ENCODE measurements at places on chromosomes 11 and 22.

GRCh38 chr11:127059750-127060149 lies 59.2 kb upstream of the KIRREL3 start:
- no peak for DNase-seq

DNA sequence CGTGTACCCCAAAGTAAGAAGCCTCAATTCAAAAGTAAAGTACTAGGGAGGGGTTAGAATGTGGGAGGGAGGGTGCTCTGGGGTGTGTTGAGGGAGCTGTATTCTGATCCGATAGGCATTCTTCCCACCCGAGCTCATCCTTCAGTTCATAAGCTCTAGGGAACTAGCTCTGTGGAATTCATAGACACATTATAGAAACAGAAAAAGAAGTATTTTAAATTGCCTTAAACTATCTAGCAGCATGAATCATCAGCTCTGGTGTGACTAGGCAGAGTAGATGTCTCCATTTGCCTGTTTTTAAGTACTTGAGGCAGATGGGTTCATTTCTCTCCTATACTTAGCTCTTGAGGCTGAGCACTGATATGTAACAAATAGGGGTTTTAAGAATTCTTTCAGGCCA lies 7.3 kb upstream of the SGSM3 start:
- DNase-seq: no peak

DNA sequence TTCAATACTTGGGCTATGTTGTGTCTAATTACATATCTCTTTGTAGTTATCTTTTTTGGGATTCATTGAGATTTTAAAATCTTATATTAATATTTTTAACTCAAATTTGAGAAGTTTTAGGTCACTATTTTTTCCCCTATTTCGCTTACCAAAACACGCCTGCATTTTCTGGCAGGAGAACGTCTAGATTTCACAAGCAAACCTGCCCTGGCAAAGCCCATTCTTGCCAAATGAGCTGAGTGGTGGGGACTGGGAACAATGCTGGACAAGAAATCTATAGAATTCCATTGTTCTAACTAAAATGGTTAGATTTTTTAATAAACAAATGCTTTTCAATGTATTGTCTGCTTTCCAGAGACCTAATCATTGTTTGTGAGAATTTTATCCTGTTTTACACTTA lies 1283.7 kb upstream of the RAG2 start:
- no peak for DNase-seq

DNA sequence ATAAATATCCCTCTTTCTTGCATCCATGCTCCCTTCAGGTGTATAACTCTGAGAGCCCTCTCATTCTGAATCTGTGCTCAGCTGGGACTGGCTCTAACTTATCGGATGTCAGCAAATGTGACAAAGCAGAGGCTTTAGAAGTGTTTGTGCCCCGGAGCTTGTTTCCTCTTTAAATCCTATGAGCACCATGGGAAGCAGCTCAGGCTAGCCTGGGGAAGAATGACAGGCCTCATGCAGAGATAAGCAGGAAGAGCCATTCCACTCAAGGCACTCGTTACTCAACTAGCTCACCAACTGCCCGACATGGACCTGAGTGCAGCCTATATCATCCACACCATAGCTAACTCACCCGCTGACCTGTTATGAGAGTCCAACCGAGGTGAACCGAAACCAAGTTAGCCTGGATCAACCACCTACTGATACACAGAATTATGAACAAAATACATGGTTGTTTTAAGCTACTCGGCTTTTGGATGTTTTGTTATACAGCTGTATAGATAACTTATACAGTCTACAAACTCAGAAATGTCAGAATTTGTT lies 990.7 kb downstream of the NTM start:
- DNase-seq: no peak

GRCh38 chr11:59198726-59199125 lies 14.0 kb downstream of the MPEG1 start:
- DNase-seq: no peak

GRCh38 chr11:110497231-110497978 lies 67.7 kb downstream of the FDX1 start:
- DNase-seq: no peak

DNA sequence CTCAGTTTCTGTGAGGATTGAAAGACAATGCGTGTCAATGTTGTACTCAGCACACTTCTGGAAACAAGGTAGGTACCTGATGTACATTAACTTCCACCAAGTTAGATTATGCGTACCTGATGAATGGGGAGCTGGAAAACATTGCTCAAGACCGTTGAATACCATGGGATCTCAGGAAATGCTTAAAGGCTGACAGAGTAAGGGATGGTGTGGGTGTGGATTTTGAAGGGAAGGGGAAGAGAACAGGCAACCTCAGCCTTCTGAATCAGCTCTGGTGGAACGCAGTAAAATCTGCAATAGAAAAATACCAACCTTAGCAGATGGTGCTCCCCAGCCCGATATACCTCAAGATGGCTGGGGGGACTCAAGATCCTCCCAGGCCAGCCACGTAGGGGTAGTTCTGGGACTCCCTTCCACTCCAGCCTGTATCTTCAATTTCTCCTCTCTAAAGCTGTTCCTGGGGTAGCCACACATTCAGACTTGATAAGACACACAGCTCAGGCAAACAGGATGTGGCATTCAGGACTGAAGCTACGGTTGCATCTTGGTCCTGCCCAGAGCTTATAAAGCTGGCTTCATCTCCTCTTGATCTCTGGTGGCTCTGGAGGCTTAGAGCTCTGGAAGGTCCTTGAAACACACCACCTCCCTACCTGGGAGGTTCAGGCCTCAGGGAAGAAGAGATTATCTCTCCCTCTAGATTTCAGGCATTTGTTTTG lies 111.8 kb downstream of the CTNND1 start:
- no peak for DNase-seq

DNA sequence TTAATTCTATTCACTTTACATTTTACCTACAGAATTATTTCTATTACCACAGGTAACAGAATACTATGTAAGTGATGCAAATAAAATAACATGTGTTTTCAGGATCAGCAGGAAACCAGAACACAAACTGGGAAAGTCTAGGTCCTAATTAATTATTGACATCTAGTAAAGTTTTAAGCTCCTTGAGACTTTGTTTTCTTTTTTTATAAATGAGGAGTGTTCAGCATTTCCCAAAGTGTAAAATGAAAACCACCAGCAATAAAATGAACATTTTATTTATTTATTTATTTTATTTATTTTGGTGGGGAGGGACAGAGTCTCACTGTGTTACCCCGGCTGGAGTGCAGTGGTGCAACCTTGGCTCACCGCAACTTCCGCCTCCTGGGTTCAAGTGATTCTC lies 123.6 kb downstream of the ARHGAP42 start:
- DNase-seq: no peak

- DNase-seq: no peak
Measured at GRCh38 chr11:74504100-74504691, 10.7 kb upstream of the LIPT2 start.

- DNase-seq: no peak
Measured at GRCh38 chr11:102188488-102188887, 78.2 kb downstream of the YAP1 start.

DNA sequence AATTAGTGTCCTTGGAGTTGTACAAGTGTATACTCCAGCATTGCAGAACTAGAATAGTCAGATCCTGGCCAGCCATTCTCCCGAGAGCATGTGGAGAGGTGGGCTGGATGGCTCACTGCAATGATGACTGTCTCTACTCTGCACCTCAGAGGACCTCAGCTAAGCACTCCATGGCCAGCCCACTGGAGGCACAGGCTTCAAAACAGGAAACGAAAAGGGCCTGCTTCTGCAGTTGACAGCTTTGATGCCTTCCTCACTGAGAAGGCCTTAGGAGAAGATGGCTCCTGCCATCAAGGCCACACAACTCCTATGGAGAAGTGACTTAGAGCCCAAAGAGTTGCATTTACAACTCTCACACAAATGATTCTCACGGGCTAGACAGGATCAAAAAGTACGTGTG lies 9.1 kb downstream of the POLD4 start:
- no peak for DNase-seq

GRCh38 chr11:61956191-61957020 lies 6.3 kb downstream of the BEST1 start:
- no peak for DNase-seq

- no peak for DNase-seq
Measured at GRCh38 chr11:12343526-12343925, 33.8 kb upstream of the PARVA start.

GRCh38 chr11:36222831-36223635 lies 66.2 kb downstream of the COMMD9 start:
- DNase-seq: no peak

GRCh38 chr11:121249039-121249663 lies 43.4 kb upstream of the SC5D start:
- peak; percentile 75 for DNase-seq

DNA sequence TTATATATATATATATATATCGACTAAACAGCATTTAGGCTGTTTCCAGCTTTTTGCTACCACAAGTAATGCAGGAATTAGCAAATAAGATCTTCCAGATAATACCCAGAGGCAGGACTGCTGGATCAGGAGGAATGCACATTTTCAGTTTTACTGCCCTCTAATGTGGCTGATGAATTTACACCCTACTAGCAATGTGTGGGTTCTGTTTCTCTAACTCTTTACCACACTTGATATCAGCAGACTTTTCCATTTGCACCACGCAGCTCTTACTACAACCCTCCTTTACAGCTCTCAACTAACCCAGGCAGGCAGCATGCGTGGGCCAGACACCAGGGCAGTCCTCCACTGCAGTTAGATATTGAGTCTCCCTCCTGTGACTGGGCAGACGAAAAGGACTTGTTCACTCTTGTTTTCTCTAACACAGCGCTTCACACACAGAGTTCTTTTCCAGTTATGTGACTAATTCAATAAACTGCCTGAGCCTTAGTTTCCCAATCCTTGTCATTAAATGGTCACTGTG lies 67.7 kb downstream of the IGLL5 start:
- no peak for DNase-seq
